ENCODE measurements at places on chromosomes 5 and 9.

GRCh38 chr5:109275919-109276318 lies 133.9 kb downstream of the PJA2 start:
- DNase-seq: no peak

- DNase-seq: no peak
These were observed 225.0 kb downstream of the PBX3 start for GRCh38 chr9:125972012-125972729.

DNA sequence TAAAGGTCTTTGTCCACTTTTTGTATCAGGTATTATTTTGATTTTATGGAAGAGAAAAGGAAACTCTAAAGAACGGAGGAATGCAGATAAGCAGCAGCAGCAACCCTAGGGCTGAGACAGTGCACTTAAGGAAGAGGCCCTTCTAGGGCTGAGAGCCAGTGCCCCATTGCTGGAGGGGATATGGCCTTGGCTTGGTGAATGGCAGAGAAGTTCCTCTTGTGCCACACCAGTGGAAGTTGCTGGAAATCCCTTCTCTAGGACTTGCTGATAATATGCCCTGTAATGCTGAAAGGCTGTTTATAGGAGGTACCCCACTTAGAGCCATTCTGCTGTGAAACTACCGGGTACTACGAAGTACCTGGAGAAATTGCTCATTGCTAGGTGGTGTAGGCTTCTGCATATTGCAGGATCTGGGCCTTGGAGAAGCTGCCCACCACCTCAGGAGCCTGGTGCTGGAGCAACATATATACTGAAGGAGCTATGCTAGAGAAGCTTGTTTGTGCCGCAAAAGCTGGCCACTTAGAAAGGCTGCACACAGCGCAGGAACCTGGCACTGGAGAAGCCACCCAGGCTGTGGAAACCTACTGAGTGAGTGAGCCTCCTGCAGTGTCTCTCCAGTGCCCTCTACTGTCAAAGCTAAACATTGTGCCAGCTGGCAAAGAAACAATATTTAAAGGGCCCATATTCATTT lies 9.6 kb upstream of the UBTD2 start:
- peak; percentile 77 for DNase-seq

GRCh38 chr5:33146881-33147280 lies 293.9 kb upstream of the TARS1 start:
- DNase-seq: no peak

- no peak for DNase-seq
These were observed 4.9 kb upstream of the NR5A1 start for GRCh38 chr9:124511891-124512805.

DNA sequence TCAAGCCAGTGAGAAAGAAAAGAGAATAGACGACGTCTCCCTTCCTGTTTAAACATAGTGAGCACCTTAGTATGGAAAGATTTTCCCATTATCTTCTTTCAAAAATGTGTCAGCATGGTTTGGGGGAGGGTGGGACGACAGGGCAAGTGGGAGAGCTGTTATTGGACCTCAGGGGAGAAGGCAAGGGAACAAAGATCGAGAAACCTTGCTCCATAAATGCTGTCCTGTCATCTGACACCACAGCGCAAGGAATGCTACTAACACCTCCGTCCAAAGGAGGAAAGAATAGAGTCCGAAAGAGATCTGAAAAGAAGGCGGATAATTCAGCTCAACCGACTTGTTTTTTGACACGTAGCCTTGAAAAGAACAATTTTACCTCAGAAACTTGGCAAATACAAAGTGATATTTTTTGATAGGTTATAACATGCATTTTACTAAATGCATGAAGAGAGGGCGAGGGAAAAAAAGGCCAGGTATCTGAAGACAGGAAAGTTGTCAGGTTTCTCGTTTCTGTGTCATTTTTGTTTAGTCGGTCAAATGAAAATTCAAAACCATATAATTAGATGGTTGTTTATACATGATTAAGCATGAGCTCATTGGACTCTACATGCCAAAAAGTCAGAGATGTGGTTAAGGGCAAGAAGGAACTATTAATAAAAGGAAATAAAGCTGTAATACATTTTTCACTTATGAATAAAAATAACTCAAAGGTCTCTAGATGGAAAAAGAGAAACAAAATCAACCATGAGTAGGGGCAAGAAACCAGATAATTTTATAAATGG lies 155.7 kb downstream of the GLIS3 start:
- no peak for DNase-seq

- DNase-seq: no peak
These were observed 13.4 kb downstream of the ABHD17B start for GRCh38 chr9:71897577-71897976.

DNA sequence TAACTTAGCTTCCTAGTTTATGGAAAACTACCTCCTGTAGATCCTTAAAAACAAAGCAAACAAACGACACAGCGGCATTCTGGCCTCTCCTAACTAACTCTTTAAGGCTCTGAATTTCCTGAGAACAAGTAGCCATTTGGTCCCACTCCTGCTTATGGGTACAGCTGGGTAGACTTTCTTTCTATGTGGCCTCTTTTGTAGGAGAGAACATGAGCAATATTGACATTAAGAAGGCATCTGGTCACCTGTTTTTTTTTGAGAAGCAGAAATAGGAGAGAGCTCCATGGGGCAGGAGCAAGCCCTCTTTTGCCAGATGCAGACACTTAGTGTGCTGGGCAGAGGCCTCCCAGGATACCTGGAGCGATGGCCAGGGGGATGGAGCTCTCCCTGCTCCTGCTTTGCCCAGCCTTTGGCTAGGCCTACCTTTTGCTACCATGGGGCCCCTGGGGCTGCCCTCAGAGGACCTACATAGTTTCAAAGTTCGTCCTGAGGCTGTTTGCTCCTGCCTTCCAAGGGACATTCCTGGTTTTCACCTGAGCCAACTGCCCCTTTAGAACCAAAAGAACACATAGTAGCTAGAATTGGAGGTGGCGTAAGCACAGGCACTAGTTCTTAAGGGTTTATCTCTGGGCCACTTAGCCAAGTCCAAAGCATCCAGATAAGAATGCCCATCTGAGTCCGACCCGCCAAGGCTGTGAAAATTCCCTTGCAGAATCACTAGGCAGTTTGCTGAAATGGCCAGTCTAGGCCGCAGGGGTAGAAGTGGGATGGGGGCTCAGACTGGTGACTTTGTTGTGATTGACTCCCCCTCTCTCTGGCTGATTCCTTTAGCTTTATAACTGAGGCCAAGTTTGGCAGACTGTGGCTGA lies 2.4 kb upstream of the STC2 start:
- no peak for DNase-seq

- DNase-seq: no peak
These were observed 365.0 kb upstream of the CDH9 start for GRCh38 chr5:27403243-27403882.

DNA sequence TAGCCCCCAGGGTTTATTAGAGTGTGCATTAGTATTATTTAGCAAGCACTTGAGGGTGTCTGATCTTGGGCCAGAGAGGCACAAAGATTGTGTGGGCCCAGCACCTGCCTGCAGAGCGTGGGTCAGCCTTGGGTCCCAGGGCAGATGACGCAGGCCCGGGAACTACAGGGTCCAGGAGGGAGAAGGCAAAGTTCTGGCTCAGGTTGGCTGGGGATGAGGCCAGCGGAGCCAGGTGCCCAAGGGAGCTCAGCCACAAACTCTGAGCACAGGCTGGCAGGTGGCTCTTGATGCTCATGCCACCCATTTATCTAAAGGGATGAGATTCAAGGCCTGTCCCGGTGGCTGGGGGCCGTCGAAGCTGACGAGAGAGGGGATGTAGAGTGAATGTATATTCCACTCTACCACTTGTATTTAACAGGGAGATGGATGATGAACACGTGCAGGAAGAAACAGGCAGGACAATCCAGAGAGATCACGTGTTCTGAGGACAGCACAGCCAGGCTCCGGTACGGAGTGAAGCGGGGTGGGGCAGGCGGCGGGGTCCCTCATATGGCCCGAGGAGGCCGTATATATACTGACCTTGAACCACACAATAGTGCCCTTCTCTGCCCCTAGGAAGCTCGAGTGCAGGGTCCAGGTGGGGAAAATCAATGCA lies 818 bp upstream of the OBP2A start:
- DNase-seq: no peak

DNA sequence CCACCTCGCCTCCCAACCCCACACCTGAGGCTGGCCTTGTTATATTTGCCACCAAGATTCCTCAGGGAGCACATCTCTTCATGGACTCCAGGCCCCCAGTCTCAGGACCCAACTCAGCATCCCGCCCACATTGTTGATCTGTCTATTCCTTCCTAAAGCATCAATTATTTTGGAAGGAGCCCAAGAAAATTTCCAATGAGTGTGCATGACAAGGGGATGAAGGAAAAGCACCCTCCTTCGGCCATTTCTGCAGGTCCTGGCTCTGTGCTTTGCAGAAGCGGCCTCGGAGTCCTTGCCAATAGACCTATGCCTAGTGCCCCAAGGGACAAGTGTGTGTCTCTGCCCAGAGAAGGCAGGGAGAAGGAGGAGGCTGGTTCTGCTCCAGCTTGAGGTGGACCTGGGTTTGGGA lies 273.2 kb downstream of the GADD45G start:
- no peak for DNase-seq

DNA sequence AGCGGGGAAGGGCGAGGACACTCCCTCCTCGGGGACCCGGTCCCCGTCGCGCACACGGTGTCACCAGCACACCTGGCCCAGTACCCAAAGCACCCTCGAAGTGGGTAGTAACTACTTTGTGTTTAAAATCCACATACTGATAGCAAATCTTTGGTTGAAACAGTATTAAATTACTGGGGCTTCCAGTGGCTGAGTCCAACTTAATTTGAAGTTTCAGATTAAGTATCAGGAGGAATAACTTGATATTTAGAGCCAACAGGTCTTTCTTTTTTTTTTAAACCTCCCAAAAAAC lies 615 bp downstream of the ATG10 start:
- no peak for DNase-seq

DNA sequence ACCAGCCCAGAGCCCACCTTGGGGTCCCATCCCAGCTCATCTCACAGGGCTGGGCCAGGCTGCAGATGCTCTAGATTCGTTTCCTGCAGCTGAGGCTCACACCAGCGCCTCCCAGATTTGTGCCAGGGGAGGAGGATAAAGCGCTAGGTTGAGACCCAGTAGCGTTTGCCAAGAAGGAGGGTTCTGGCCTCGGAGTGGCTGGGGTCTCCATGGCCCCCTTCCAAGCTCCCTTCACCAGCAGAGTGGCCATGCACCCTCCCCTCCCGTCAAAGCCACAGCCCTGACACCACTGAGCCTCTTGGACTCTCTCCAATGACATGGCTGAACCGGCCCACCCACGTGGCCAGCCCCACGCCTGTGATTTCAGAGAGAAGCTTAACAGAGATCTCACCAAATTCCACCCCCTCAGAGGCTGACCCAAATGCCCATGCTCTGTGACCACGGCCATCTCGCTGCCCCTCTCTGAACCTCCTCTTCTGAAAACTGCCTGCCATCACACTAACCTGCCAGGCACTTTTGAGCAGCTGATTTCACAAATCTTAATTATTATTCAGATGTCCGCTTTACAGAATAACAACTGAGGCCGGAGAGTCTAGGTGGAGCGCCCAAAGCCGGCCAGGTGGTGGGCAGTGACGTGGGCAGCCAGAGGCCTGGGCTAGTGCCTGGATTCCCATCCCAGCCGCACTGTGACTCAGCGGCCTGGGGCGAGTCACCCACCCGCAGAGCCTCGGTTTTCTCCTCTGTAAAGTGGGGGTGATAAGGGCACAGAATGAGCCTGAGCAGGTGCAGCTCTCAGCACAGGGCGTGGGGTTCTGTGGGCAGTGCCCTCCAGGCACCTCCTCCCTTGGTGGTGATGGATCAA lies 155.7 kb downstream of the C9orf50 start:
- DNase-seq: no peak

DNA sequence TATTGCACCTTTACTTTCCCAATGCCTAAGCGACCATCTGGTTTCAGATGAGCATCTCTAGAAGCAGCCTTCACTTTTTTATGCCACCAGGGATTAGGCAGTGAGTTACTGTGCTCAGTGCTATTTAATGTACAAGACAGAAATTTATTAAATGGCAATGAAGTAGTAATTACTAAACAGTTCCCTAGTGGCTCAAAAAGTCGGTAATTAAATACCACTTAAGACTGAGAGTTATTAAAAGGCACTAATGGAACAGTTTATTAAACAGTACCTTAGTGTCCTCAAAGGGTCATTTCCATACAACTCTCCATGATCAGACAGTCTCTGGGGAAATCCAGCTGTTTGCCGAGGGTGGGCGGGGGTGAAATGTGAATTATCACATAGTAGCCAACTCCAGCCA lies 42.3 kb downstream of the LHFPL2 start:
- no peak for DNase-seq

GRCh38 chr5:66704790-66705425 lies 108.7 kb downstream of the MAST4 start:
- DNase-seq: no peak

DNA sequence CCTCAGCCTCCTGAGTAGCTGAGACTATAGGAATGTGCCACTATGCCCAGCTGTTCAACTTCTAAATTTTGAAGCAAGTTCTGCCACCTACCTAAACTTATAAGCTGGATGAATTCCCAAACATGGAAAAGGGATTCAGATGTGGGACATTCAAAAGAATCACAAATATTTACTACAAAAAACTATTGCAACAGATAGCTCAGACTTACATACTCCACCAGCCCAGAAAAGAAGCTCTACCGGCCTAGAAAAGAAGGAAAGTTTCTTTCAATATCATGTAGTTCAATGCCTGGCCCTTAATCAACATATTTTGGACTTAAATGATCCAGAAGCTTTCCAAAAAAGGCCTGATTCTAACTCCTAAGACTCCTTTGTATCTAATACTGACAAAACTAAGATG lies 23.8 kb downstream of the SH3RF2 start:
- no peak for DNase-seq

GRCh38 chr5:42507451-42508097 lies 84.3 kb downstream of the GHR start:
- DNase-seq: no peak

DNA sequence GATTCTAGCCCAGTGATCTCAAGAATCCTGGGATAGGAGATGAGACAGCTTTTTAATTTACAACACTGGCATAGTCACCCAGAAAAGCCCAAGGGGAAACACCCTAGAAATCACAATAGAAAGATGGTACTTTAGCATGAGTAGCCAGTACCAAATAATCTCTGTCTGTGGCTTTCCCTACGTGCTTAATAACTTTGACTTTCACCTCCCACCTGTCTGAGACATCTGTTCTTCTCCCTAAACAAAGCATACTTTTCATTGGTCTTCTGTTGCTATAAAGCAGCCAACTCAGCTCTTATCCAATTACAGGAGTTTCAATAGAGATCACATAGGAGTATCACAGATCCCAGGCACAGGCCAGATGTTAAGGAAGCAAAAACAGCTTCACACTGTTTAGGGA lies 10.4 kb downstream of the MARCHF3 start:
- DNase-seq: no peak

DNA sequence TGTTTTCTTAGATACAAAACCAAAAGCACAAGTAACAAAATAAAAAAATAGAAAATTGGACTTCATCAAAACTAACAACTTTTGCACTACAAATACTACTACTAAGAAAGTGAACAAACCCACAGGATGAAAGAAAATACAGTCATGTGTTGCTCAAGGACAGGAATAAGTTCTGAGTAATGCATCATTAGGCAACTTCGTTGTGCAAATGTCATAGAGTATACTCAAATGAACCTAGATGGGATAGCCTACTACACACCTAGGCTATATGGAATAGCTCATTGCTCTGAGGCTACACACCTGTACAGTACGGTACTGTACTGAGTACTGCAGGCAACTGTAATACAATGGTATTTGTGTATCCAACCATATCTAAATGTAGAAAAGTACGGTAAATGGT lies 88.3 kb downstream of the RAPGEF1 start:
- no peak for DNase-seq

- DNase-seq: no peak
These were observed at the start of gene IGIP for GRCh38 chr5:140125637-140126036. Gene IGIP (plus strand): TSS chr5:140125937. CDS start chr5:140128477, 2,540 bp downstream.

Data from HEK293T (cell line).